ENCODE measurements at places on chromosomes 7 and 10.

GRCh38 chr7:46558482-46559193 is 637.6 kb upstream of the IGFBP3 start:
- no peak for DNase-seq

DNA sequence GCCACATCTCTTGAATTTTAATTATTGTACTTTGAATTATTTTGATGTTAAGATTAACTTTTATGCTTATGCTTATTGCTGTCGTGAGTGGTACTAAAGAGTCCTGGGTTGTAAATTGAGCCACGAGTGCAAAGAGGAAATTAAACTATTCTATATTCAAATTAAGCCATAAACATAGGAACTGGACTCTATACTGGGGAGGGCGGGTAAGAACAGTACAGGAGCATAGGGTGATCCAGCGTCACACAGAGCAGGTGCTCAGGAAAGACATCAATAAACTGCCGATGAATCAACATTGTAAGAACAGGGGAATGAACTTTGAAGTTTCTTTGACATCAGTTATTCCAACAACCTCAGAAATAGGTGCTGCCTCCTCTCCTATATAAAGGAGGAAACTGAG is 219.6 kb downstream of the CACNB2 start:
- no peak for DNase-seq

GRCh38 chr10:48594371-48594770 is 10.5 kb downstream of the ARHGAP22 start:
- DNase-seq = no peak

DNA sequence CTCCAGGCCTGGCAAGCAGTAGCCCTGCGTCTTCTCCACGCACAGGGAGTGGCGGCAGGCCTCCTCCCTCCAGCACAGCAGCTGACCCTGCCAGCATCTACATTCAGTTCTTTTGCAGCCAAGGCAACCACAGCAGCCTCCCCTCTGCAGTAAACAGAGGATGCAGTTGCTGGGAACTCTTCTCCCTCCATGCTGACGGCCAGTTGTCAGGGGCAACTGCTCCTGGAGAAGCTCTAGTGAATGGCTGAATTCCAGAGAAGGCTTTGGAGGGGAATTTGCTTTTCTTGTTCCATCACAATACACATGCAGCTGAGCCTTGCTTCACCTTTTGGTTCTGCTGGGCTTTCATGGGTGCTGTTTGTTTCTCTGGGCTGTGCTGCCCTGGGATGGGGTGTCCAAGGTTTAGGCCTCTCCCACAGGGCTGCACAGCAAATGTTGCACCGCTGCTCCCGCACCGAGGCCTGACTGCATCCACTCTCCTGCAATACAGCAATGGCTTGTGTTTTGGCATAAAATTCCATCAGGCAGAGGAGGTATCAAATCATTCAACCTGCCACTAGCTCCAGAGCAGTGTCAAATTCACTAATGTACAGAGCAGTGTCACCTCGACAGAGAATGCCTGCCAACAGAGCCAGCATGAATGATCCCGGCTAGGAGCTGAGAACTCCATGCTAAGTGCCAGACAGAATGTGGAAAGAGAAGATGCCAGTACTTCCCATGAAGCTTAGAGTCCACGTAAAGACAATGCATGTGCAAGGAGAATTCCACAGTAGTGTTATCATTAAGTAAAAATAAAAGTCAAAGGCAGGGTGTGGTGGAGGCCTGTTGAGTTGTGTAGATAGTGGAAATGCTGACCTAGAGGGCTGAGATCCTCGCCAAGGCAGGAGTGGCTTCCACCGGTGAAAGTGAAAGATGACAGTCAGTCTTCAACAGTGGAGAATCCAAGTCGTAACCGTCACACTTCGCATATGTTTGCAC is 399.6 kb downstream of the DPP6 start:
- no peak for DNase-seq

DNA sequence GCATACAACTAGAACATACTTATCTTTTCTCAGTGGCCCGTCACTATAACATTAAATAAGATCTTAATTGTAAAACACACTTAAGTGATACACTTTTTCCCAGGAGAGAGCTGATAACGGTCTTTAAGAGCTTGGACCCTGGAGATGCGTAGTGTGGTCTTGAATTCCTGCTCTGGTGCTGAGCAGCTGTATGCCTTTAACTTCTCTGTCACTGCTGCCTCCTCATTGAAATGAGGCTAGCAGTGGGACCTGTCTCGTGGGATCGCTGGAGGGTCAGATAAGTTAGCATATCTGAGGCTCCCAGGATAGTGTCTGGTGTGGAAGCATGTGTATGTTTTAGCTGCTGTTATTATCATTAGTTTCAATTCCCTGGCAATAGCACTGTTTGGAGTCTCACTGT is 194.9 kb downstream of the SDK1 start:
- DNase-seq = no peak

DNA sequence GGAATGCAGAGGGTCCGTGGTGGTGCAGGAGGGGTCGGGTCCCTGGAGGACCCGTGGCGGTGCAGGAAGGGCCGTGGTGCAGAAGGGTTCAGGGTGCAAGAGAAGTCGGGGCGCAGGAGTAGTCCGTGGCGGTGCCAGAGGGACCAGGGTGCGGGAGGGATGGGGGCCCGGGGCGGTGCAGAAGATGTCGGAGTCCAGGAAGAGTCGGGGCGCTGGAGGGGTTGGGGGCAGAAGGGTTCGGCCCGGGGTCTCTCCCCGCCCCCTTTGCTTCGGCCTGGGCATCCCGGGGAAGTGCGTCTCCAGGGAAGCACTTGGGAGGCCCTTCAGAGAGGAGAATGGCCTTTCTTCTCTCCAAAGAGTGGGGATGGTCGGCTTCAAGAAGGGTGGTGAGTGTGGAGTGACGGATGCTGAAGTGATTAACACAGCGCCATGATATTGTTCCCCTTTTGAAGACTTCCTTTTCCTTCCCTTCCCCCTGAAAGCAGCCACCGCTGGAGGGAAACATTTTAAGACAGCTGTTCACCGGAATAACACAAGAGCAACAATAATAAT is 997 bp downstream of the WDR37 start:
- no peak for DNase-seq

DNA sequence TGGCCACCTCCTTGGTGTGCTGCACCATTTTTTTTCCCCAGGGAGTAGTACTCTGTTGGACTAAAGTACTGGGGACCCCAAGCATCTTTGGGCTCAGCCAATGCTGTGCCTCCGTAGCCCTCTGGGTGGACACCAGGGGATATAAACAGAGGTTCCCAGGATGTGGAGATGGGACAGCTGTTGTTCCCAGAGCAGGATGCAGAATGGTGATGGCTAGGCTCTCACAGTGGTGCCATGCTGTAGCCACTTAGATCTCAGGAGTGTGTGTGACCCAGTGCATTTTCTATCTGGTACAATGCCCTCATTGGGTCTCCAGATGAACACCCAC is 50.9 kb upstream of the SCIN start:
- DNase-seq = no peak

DNA sequence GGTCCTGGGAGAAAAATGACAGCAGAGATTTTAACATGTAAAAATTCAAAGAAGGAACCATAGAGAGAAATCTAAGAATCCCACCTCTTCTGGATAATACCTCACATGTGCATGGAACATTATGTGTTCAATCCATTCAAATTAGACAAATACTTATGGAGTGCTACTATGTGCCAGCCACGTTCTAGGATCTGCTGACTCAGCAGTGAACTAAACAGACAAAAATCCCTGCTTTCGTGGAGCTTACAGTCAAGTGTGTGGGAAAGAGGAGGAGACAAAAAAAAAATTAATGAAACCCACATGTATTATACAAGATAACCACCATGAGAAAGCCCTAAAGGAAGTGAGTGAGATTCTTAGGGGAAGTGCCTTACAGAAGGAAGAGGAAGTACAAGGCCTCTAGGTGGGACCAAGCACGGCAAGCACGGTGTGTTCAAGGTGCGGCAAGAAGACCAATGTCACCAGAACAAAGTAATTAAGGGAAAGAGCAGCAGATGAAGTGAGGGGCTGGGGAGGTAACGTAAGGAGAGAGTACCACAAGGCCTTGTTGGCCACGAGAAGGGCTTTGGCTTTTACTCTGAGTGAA is 71.0 kb downstream of the SLC25A13 start:
- no peak for DNase-seq

GRCh38 chr7:148882841-148883265 is 1.2 kb downstream of the EZH2 start:
- DNase-seq = no peak

DNA sequence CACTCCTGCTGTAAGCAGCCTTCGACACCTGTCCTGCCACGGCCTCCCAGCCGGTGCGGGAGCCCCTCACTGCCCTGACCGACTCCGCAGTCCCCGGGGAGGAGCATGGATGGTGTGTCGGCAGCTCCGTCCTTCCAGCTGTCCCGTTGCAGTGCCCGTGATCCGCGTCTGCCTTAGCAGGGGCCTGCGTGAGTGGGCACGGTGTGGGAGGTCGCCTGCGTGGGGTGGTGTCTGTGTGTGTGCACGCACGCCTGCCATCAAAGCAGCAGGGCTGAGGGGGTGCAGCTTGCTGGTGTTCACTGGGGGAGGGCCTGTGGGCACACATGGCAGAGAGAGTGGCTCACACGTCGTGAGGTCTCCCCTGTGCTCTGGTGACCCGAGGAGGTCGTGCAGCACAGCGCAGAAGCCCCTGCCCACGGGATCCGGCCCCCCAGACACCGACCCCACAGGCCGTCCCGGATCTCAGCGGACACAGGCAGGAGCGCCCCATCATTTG is 10.3 kb downstream of the MAFK start:
- no peak for DNase-seq

- no peak for DNase-seq
Observed at GRCh38 chr7:28900311-28900710, 57.8 kb downstream of the TRIL start.

DNA sequence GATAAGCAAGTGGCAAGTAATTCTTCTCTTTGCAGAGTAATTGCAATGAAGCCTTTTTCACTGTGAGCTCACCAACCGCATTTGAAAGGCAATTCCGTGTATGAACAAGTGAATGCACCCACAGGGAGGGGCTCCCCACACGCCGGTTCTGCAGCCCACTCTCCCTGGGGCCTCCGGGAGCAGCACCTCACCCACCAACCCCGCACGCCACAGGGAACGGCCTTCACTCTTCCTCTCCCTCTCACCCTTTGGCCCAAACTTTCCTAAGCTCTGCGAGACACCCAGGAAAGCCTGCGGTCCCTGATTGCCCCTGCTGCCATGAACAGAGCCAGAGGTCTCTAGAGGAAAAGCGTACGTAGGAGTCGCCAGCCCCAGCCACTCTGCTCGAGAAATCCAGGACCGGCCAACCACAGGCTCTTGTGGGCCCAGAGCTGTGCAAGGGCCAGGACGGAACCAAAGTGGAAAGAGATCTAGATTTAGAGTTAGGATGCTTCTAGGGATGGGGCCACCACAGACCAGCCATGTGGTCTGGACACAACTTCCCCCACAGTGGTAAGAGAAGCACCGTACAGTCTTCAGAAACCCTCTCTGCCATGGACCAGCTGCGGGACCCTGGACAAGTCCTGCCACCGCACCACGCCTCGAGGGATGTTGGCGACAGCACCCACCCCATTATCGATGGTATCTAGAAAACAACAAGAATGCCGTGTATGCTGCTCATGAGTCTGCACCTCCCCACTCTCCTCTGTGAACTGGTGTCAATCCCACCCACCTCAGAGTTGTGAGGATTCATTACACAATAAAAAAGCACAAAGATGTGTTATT is 3.6 kb downstream of the WDR86 start:
- no peak for DNase-seq

DNA sequence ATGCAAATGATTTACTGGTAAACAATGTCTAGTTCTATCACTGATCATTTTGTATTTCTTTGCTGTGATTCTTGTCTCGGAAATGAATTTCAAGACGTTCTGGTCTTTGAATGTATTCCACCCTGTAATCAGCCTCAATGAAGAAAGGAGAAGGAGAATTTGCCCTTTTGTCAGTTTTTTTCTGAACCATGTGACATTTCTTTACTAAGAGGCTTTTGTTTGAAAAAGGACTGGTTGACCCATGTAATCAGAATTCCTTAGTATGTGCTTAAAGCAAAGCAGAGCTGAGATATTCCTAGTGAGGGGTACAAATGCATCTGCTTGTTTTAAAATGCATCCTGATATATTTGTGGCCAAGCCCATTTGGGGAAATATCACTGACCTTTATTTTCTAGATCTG is 581.6 kb downstream of the ETV1 start:
- DNase-seq = no peak

- DNase-seq = no peak
Observed at GRCh38 chr7:116249969-116250553, 39.7 kb downstream of the TES start.

DNA sequence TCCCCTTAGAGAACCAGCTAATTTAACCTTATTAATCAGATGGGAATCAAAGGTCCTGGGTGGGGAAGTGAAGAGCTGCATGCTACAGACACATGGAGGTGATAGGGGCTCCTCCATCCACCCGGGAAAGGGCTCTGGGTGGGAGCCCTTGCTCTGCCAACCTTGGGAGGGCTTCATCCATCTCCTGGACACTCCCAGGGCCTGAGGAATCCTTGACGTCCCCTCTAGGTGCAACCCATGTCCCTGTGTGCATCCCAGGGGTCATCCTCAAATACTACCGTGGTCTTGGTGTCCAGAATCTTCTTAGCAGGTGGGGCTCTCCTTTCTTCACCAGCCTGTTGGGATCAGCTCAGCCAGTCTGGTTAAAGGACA is 55.4 kb upstream of the IGFBP3 start:
- DNase-seq = no peak
